ENCODE measurements at places on chromosomes 4 and X.

- DNase-seq = no peak
Measured at GRCh38 chr4:185830263-185830994, 18.4 kb upstream of the SORBS2 start.

- no peak for DNase-seq
Measured at GRCh38 chr4:91826186-91826585, 477.6 kb upstream of the GRID2 start.

- no peak for DNase-seq
Measured at GRCh38 chr4:104353481-104353880, 141.2 kb downstream of the CXXC4 start.

GRCh38 chr4:2193326-2193725 is 48.6 kb downstream of the HAUS3 start:
- no peak for DNase-seq

DNA sequence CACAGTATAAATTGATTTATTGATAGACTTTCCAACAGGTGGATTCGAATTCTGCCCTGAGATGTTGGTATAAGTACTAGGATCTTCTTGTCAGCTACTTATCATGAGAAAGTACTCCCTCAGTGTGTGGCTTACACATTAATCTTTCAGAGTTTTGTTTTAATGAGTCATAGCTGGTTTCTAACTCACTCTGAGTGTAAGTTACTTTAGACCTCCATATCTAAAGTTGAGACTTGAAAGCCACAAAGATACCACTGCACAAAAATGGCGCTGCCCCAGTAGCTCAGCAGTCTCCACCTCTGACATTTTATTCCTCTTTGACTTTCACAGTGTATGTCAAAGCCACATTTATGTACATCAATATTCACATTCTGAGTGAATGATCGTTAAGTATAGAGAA is 318.5 kb downstream of the ARAP2 start:
- no peak for DNase-seq

DNA sequence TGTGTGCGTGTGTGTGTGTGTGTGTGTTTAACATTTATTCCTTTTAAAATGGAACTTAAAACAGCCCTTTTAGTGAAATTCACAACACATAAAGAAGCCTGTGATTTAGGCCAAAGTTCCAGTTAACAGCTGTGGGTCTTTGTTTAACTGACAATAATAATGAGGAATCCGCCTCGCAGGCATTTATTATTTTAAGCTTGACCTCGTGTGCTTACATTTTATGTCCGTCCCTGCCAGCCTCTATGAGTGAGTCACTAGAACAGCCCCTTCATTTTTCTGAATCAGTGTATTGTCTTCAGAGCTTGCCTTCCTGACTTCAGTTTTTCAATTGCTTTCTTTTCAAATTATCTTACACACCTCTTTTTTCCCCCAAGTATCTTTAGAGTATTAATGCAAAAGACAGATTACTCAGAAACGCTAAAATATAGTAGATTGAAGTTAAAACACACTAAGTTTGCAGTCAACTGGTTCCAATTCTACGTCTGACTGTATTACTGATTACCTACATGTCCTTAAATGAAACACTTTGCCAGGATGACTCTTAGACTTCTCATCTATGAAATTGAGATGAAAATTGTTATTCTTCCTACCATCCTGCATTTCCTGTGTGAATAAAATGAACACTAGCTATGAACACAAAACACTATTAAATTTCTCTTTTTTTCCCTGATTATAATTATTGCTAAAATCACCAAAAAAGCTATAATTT is 319.6 kb upstream of the HS3ST1 start:
- no peak for DNase-seq

DNA sequence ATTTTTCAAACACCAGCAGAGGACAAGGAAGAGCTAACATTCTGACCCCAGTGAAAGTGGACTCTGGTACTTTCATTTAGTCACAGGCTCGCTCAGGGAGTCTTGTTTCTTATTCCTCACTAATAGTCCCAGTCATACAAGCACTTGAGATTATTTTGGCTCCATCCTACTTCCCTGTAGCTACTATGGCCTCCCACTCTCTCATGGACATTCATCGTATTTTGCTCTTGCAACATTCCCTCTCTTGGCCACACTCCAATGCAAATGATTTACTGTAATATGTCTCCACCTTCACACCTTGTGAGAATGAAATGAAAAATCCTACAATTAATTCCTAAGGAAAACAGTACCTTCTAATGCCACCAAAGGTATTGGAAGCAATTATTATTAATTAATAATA is 21.3 kb downstream of the PLRG1 start:
- DNase-seq = no peak

- DNase-seq = no peak
Measured at GRCh38 chr4:122914292-122914904, 8.0 kb downstream of the NUDT6 start.

DNA sequence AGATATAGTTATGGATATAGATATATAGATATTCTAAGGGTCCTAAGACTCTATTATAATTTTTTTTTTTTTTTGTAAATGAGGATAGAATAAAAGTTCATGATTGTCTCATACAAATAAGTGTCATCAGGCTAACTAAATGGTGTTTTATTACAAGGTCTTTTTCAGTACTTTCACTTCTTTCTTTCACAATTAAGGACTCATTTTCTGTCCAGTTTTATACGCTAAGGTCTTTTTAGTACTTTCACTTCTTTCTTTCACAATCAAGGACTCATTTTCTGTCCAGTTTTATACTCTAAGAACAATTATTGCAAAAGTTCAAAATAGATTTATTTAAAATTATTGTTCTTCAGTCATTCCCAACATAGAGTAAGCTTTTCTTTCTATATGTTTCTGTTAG is 32.7 kb downstream of the RUFY3 start:
- no peak for DNase-seq

- no peak for DNase-seq
Measured at GRCh38 chr4:167939863-167940616, 152.3 kb upstream of the ANXA10 start.

- no peak for DNase-seq
Measured at GRCh38 chrX:67100031-67100884, 443.6 kb upstream of the AR start.

GRCh38 chrX:54483946-54484345 is 12.1 kb downstream of the FGD1 start:
- DNase-seq = no peak

GRCh38 chr4:85489273-85489981 is 14.5 kb downstream of the ARHGAP24 start:
- no peak for DNase-seq

GRCh38 chr4:173293663-173294062 is 40.5 kb downstream of the HMGB2 start:
- DNase-seq = no peak

DNA sequence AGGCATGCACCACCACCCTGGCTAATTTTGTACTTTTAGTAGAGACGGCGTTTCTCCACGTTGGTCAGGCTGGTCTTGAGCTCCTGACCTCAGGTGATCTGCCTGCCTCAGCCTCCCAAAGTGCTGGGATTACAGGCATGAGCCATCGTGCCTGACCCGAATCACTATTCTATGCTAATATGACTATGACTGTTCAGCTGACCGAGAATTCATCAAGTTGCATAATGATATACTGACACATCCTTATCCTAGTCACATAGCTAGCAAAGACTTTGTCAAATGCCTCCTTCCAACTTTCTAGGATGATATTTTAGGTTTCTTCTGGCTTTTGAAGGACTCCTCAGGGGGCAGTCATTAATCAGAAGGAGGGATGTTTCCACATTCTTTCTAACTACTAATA is 4.8 kb upstream of the GPM6B start:
- no peak for DNase-seq

DNA sequence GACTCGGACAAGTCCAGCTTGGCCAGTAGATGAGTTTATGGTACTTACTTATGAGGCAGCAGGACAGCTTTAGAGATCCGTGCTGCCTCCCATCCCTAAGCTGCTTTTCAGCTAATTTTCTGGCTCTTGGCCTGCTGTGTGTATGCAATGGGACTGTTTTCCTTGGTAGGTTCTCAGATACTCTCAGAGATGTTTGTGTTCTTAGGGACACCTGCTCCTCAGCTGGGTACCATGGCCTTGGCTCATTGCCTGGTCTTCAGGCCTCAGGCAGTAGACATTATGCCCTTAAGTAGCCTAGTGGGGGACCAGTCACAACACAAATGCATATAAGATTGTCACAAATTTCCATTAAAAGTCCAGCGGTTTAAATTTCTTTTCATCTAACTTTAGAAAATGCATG is 688.0 kb downstream of the PCDH7 start:
- no peak for DNase-seq

- DNase-seq = no peak
Measured at GRCh38 chrX:104669063-104669462, 103.1 kb downstream of the IL1RAPL2 start.

- DNase-seq = no peak
Measured at GRCh38 chr4:81486502-81486901, 14.8 kb upstream of the RASGEF1B start.

- no peak for DNase-seq
Measured at GRCh38 chr4:16082041-16082425, 1.8 kb downstream of the PROM1 start.

- no peak for DNase-seq
Measured at GRCh38 chr4:186144198-186144945, 39.9 kb downstream of the FAM149A start.

- DNase-seq = no peak
Measured at GRCh38 chr4:169080981-169081380, 70.9 kb upstream of the CBR4 start.

DNA sequence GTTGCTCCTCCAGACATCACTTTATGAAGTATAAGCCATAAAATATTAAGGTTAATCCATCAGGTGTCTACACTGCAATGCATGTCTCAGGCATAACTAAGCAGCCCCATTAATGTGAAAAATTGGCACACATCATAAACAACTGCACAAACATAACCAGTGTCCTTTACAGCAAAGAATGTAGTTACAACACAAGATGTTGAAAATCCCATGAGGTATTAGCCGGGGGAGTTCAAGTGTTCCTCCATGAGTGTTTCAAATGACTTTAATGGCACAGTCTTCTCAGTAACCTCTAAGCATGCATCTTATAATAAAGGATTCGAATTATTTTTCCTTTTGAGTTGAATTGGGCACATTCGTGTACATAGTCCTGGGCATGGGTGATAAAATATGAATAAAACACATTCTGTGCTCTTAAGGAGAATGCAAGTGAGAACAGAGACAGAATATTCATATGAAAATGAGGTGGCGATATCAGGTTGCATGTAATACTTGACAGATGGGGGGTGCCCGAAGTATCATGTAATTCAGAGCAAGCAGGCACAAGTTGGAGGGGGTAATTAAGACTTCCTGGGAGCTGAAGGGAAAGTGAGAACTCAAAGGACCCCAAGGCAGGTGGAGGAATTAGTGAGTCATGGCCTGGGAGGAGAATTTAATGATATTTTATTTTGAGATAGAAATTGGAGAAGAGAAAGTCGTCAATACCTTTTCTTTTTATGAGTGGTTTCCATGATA is 18.2 kb upstream of the VCX2 start:
- no peak for DNase-seq

DNA sequence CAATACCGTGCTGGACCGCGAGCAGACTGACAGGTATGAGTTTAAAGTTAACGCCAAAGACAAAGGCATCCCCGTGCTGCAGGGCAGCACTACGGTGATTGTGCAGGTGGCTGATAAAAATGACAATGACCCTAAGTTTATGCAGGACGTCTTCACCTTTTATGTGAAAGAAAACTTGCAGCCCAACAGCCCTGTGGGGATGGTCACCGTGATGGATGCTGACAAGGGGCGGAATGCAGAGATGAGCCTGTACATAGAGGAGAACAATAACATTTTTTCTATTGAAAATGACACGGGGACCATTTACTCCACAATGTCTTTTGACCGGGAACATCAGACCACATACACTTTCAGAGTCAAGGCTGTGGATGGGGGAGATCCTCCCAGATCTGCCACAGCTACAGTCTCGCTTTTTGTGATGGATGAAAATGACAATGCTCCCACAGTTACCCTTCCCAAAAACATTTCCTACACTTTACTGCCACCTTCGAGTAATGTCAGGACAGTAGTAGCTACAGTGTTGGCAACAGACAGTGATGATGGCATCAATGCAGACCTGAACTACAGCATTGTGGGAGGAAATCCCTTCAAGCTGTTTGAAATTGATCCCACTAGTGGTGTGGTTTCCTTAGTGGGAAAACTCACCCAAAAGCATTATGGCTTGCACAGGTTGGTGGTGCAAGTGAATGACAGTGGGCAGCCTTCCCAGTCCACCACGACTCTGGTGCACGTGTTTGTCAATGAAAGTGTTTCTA is 3.2 kb downstream of the PCDH7 start:
- no peak for DNase-seq

GRCh38 chrX:38357747-38358673 is 5.6 kb downstream of the OTC start:
- DNase-seq = no peak

- DNase-seq = no peak
Measured at GRCh38 chrX:11543249-11543648, 122.5 kb downstream of the ARHGAP6 start.

DNA sequence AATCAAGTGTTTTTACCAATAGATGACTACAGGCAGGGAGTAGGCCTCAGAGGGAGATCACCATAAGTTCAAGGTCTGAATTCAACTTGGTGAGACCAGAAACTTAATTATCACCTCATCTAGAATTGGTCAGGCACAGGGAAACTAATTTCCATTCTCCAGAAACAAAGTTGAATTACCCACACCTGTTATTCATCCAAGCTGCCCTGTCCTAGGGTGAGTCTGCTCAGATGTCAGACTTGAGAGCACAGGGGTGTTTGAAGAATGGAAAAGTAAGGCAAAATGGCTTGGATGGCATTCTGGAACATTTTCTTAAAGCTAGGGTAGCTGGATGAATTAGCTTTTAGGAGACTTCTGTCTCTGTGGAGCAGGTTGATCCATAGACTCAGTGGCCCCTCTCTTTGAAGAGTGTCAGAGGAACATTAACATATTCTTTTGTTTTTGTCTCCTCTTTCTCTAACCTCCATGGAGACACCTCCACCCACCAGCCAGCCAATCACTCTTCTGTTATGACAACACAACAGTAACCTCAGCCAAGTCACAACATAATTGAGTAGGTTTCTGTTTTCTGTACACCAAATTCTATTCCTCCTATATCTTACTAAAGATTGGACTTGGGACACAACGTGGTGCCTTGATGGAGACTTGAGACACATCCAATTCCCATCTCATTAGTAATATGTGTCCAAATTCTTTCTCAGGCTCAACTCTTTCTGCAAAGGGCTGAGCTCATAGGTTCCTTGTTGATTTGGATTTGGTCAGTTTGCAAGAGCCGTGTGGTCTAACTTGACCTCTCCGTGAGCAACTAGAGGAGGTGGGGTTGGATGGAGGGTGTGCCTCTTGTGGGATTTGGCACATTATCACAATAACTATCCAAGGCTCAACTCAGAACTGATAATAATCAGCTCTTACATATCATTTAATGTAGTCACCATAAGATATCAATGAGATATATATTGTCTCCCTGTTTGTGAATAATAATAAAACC is 45.1 kb downstream of the VSIG4 start:
- no peak for DNase-seq
